Cardiac muscle cell (in vitro differentiated cells and primary cell): ENCODE measurements at places on chromosomes 4 and X. TPM values are rescaled to one million over a fixed set of nuclear protein-coding genes. Genes with fewer than 3 reads are reported as not detected.

Gene COL4A5
- 228 and 299 TPM in 2 replicates for total RNA-seq

Gene VSIG4
- not detected in 2 replicates for total RNA-seq

DNA sequence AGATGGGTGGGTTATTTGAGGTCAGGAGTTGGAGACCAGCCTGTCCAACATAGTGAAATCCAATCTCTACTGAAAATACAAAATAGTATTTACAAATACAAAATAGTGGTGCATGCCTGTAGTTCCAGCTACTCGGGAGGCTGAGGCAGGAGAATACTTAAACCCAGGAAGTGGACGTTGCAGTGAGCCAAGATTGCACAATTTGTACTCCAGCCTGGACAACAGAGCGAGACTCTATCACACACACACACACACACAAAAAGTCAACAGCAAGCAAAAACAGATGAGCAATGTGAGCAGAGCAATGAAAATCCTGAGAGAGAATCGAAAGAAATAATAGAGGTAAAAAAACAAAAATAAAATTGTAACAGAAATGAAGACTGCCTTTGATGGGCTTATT is 168.8 kb downstream of the PCDH18 start:
- DNase-seq, result peak; percentile 51

DNA sequence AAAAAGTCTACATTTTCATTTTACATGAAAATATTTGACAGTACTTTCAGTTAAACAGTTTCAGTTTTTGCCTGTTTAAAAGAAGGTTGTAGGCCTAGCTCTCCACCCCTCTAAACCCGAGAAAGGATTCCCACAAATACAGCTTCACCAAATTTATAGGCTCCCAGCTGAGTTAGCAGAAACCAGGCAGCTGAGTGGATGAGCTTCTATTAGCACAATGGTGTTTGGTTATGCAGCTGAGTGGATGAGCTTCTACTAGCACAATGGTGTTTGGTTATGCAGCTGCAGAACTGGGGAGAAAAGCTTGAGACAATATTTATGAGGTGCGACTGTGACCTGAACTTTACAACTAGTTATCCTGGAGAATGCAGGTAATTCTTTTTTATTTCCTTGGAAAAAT is 36.6 kb upstream of the PAQR3 start:
- no peak for DNase-seq

DNA sequence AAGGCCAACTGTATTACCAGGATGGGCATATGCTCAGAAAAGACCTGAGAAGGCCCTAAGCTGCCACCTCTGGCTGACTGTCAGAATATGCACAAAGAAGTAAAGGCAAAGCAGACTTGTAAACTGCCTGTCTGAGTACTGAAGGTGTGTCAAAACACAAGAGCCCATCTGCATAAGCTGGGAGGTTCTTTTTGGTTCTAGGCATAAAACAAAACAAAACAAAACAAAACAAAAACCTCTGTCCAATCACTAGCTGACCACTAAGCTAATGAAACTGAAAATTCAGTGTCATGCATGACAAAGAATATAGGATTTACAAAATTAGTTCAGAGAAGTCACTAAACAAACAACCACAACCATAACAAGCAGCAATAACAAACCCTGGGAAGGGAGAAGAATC is 20.6 kb downstream of the SH3D19 start:
- no peak for DNase-seq

Gene SPARCL1
- 0.11 TPM in 1 of 2 replicates, not detected in the other for total RNA-seq

- no peak for DNase-seq
Measured at GRCh38 chrX:44637282-44637681, 94.6 kb upstream of the FUNDC1 start.

DNA sequence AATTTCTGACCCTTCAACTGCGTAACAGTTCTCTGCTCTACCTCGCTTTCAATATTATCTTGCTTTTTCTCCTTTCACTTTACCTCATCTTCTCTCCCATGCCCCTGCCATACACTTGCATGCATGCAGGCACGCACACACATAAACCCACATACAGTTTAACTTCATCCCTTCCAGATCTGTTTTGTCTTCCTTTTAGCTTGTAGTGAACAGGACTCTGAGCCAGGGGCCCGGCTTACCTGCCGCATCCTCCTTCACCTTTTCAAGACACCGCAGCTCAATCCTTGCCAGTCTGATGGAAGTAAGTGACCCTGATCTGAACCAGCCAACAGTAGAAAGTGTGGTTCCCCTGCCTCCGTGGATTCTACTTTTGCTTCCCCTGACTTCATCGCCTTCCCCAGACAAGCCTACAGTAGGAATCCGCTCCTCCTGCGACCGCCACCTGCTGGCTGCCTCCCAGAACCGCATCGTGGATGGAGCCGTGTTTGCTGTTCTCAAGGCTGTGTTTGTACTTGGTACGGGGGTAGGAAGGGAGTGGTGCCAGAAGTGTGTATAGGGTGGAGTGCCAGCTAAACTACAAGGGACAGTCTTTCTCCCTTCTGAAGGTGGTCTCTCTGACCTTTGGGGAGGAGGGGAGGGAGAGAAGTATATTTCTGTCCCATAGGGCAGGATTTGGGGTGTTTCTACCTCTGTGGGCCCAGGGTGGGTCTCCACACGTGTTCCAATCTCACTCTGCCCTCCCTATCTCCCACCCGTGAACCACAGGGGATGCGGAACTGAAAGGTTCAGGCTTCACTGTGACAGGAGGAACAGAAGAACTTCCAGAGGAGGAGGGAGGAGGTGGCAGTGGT is 10.7 kb downstream of the MED12 start:
- peak; percentile 64 for DNase-seq

Gene ANOS1
- 22.5 and 22.7 TPM in 2 replicates for total RNA-seq

Gene PRRG3
- total RNA-seq, result 4.8 and 10.6 TPM in 2 replicates

Gene NXF2B
- total RNA-seq, result not detected in 2 replicates

Gene PPID
- 30.7 and 36.0 TPM in 2 replicates for total RNA-seq

Gene RNF212
- 0.11 and 0.80 TPM in 2 replicates for total RNA-seq

DNA sequence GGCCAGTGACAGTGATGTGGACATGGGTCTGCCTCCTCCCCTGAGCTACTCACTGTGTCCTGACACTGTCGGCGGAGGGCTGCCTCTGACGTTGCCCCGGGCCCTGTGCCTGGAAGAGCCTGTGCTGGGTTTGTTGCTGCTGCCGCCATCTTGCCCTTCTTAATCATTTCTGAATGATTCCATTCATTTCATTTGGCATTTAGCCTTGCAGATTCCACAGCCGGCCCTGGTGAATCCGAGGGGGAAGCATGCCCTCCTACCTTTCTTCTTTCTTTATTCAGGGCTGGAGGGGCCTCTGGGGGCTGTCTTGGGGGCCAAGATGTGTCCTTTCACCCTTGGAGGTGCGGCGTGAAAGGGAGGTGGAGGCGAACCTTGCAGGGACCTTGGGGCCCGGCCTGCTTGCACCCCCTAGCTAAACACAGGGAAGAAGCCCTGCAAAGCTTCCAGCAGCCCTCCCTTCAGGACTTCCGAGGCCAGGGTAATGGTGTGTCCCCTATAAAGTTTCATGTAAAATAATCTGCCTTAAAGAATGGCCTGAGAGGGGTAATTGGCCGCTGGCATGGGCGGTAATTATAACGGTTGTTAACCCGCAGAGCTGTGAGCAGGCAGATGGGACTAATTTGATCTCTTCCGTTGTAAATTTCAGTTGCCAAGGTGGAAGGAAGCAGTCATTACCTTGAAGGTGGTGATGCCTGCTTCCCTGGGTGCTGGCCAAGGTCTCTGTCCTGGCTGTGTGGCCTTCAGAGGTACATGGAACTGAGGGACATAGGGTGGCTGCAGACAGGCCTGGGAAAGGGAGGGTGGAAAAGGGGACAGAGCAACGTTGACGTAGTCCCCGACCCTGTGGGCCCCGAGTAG is 92.3 kb downstream of the PSAPL1 start:
- no peak for DNase-seq

- DNase-seq, result no peak
Measured at GRCh38 chrX:84108584-84108983, 79.4 kb downstream of the RPS6KA6 start.

DNA sequence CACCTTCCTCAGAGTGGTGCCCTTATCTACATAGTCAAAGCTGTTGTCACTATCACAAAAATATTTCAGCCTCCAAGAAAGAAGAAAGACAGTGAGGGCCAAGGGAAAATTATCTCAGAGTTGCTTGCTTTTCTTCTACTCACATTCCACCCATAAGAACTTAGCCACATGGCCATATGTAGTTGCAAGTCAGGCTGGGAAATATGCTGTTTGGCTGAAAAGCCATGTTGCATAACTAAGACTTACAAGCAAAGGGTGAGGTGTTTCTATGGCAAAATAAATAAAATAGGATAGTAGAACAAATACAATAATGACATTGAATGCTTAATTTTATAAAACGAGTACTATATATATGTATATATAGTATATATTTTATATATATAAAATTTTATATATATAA is 365.9 kb upstream of the PABPC4L start:
- DNase-seq, result peak; percentile 4

GRCh38 chr4:113641025-113641431 is 120.5 kb downstream of the CAMK2D start:
- no peak for DNase-seq

DNA sequence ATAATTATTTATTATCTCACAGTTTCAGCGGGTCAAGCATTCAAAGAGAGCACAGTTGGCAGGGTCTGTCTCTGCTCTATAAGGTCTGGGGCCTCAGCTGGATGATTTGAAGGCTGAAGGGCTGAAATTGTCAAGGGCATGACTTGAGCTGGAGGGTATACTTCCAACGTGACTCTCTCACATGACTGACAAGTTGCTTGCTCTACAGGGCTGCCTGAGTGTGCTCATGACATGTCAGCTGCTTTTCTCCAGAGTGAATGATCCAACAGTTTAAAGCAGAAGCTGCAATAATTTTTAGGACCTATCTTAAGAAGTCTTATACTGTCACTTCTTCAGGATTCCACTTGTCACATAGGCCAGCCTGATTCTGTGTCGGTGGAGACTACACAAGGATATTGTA is 51.2 kb downstream of the TIGD2 start:
- DNase-seq, result peak; percentile 47

- DNase-seq, result no peak
Measured at GRCh38 chrX:47206316-47206715, 12.2 kb upstream of the CDK16 start.
